A549 treated with GW870086 at 1 μM for 4 hours (cell line): ENCODE measurements at places on chromosomes 3 and 15. TPM values are rescaled to one million over a fixed set of nuclear protein-coding genes. Genes with fewer than 3 reads are reported as not detected.

ACKR4 gene
- total RNA-seq, result not detected in 5 replicates

P4HTM gene
- 14.5 to 18.1 TPM (median 16.6 TPM) in 5 replicates for total RNA-seq

NLGN1 gene
- not detected in 5 replicates for total RNA-seq

GOLGA6A gene
- 0.06 to 0.16 TPM (median 0.09 TPM) in 5 replicates for total RNA-seq

FBXW12 gene
- total RNA-seq, result not detected in 5 replicates

FAM107A gene
- 0.08 to 0.21 TPM (median 0.13 TPM) in 5 replicates for total RNA-seq

CCR9 gene
- total RNA-seq, result not detected in 5 replicates

CAV3 gene
- 0.31 TPM in 1 of 5 replicates, not detected in the others for total RNA-seq

CYP1A2 gene
- 0.05 TPM in 1 of 5 replicates, not detected in the others for total RNA-seq

PRTG gene
- total RNA-seq, result 8.4 to 11.6 TPM (median 10.3 TPM) in 5 replicates

TJP1 gene
- 65.6 to 89.3 TPM (median 82.0 TPM) in 5 replicates for total RNA-seq

PLA2G4D gene
- 0.03 TPM in 1 of 5 replicates, not detected in the others for total RNA-seq

SLC28A2 gene
- not detected in 5 replicates for total RNA-seq

CHL1 gene
- total RNA-seq, result not detected in 5 replicates

NR1D2 gene
- total RNA-seq, result 7.7 to 10.0 TPM (median 8.4 TPM) in 5 replicates

STAG1 gene
- 7.7 to 10.3 TPM (median 9.8 TPM) in 5 replicates for total RNA-seq

OPA1 gene
- total RNA-seq, result 27.3 to 31.0 TPM (median 30.4 TPM) in 5 replicates

RNU5B-1 gene
- not detected in 5 replicates for total RNA-seq

CCNB2 gene
- total RNA-seq, result 93.8 to 104 TPM (median 99.8 TPM) in 5 replicates

IREB2 gene
- 37.7 to 49.8 TPM (median 46.4 TPM) in 5 replicates for total RNA-seq

PPP1R14D gene
- 0.24 to 0.41 TPM in 2 of 5 replicates, not detected in the others for total RNA-seq

MAP2K5 gene
- 9.3 to 10.9 TPM (median 10.1 TPM) in 5 replicates for total RNA-seq

EXD1 gene
- total RNA-seq, result 0.16 to 0.33 TPM (median 0.27 TPM) in 3 of 5 replicates, not detected in the others

ATP8B4 gene
- total RNA-seq, result 0.57 to 1.4 TPM (median 0.63 TPM) in 5 replicates

EXOG gene
- 9.4 to 17.1 TPM (median 14.6 TPM) in 5 replicates for total RNA-seq

IMPG2 gene
- not detected in 5 replicates for total RNA-seq

ADGRG7 gene
- total RNA-seq, result not detected in 5 replicates

MESP2 gene
- total RNA-seq, result 0.30 to 0.47 TPM (median 0.41 TPM) in 5 replicates

CD200R1 gene
- 0.06 to 0.09 TPM (median 0.08 TPM) in 4 of 5 replicates, not detected in the other for total RNA-seq

TRPM1 gene
- total RNA-seq, result not detected in 5 replicates

EPHB3 gene
- 0.08 to 0.77 TPM (median 0.32 TPM) in 5 replicates for total RNA-seq

MUC20 gene
- total RNA-seq, result 0.43 to 1.3 TPM (median 0.75 TPM) in 5 replicates

PLCH1 gene
- total RNA-seq, result 0.90 to 1.1 TPM (median 0.97 TPM) in 5 replicates

IGDCC3 gene
- 0.09 to 0.23 TPM (median 0.16 TPM) in 5 replicates for total RNA-seq

LINGO1 gene
- 8.7 to 11.7 TPM (median 9.0 TPM) in 5 replicates for total RNA-seq

C2CD4A gene
- total RNA-seq, result 0.07 to 0.40 TPM (median 0.19 TPM) in 5 replicates

CDCP1 gene
- 9.8 to 11.7 TPM (median 10.5 TPM) in 5 replicates for total RNA-seq

SH3GL3 gene
- 0.15 to 0.64 TPM (median 0.59 TPM) in 5 replicates for total RNA-seq

HRH1 gene
- 7.8 to 9.8 TPM (median 8.3 TPM) in 5 replicates for total RNA-seq

GOLGA8K gene
- 0.56 to 0.97 TPM (median 0.71 TPM) in 5 replicates for total RNA-seq

GRIP2 gene
- total RNA-seq, result 1.0 to 2.0 TPM (median 1.6 TPM) in 5 replicates

C3orf20 gene
- total RNA-seq, result 0.05 TPM in 1 of 5 replicates, not detected in the others

XCR1 gene
- total RNA-seq, result not detected in 5 replicates

HGD gene
- total RNA-seq, result 16.9 to 24.4 TPM (median 18.2 TPM) in 5 replicates

NR2E3 gene
- 0.12 to 0.59 TPM (median 0.22 TPM) in 4 of 5 replicates, not detected in the other for total RNA-seq

CPA3 gene
- not detected in 5 replicates for total RNA-seq

CAMP gene
- not detected in 5 replicates for total RNA-seq

GOLGA8H gene
- 1.6 to 3.1 TPM (median 2.7 TPM) in 5 replicates for total RNA-seq

C3orf85 gene
- total RNA-seq, result not detected in 5 replicates

SH2D7 gene
- not detected in 5 replicates for total RNA-seq

NOX5 gene
- 0.14 to 0.37 TPM (median 0.22 TPM) in 5 replicates for total RNA-seq

GXYLT2 gene
- 0.82 to 2.1 TPM (median 1.4 TPM) in 5 replicates for total RNA-seq

MCF2L2 gene
- 0.07 to 0.55 TPM (median 0.13 TPM) in 4 of 5 replicates, not detected in the other for total RNA-seq

CACNA2D3 gene
- total RNA-seq, result 0.15 to 0.34 TPM (median 0.25 TPM) in 4 of 5 replicates, not detected in the other

UBAP1L gene
- total RNA-seq, result 0.61 to 0.85 TPM (median 0.65 TPM) in 5 replicates
